ENCODE measurements at places on chromosomes 1 and 21.

GRCh38 chr1:5611851-5612250 is 380.4 kb downstream of the NPHP4 start:
- no peaks in the 10 kb centered on the region for H3K27me3 ChIP-seq
- H3K27ac ChIP-seq: no peak overlapping the region
- H3K4me1 ChIP-seq: no peaks in the 10 kb centered on the region
- no peaks in the 10 kb centered on the region for H3K36me3 ChIP-seq
- no peak for DNase-seq

DNA sequence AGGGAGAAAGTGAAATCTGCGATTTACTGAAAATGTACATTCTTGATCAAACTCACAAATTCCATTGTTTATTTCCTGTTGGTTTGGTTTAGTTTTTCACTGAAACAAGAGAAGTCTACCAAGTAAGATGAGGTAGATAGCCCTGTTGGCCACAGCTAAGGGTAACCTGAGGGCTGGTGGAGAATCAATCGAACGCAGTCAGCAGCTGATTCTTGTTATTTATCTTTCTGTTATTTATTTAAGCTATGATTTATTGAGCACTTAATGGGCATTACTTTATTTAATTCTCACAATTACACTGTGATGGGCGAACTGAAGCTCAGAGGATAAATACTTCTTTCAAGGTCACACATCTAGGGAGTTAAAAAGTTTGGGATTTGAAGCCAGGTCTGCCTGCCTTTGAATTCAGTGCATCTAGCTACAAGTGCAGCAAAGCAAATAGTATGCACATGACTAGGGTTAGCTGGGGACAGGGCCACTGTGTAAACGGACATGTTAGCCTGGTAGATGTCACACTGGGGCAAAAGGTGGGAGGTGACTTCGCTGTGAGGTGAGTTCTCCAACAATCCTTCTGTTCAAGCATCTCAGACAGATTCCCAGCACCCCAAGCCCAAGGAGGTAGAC is 106.5 kb upstream of the GADD45A start:
- H3K4me1 ChIP-seq: peaks cover 3% of the 10 kb centered on the region
- DNase-seq: no peak
- H3K27me3 ChIP-seq: no peaks in the 10 kb centered on the region
- H3K4me3 ChIP-seq: no peak overlapping the region
- no peak overlapping the region for H3K27ac ChIP-seq

GRCh38 chr1:246039584-246039983 is 467.5 kb downstream of the SMYD3 start:
- H3K4me1 ChIP-seq: no peaks in the 10 kb centered on the region
- DNase-seq: no peak
- no peaks in the 10 kb centered on the region for H3K27me3 ChIP-seq
- no peak overlapping the region for H3K4me3 ChIP-seq
- H3K27ac ChIP-seq: no peak overlapping the region

GRCh38 chr1:246104927-246105326 is 402.2 kb downstream of the SMYD3 start:
- DNase-seq: no peak
- no peaks in the 10 kb centered on the region for H3K27me3 ChIP-seq
- H3K36me3 ChIP-seq: no peaks in the 10 kb centered on the region
- H3K4me3 ChIP-seq: no peak overlapping the region
- no peak overlapping the region for H3K27ac ChIP-seq
- peaks cover 7% of the 10 kb centered on the region for H3K4me1 ChIP-seq

DNA sequence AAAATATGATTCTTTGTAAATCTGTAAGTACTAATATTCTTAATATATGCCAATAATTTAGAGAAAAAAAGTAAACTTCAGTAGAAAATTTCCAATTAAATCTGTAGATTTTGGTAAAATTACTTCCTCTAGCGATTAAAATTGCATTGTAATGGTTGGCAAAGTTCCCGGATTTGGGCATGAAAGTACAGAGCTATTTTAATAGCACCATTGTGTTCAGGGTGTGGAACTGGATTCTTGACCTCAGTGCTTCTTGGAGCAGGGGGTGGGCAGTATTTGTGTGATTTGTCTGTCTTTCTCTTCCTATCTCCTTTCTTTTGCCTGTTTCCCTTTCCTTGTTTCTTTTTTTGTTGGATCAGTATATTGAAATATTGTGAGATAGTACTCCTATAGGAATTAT is 72.1 kb downstream of the DNM3 start:
- H3K4me1 ChIP-seq: peaks cover 2% of the 10 kb centered on the region
- no peak for DNase-seq
- no peak overlapping the region for H3K4me3 ChIP-seq
- H3K27ac ChIP-seq: no peak overlapping the region
- no peaks in the 10 kb centered on the region for H3K27me3 ChIP-seq

- peaks cover 23% of the 10 kb centered on the region for H3K4me1 ChIP-seq
- H3K36me3 ChIP-seq: peaks cover 60% of the 10 kb centered on the region
- H3K27me3 ChIP-seq: no peaks in the 10 kb centered on the region
- no peak overlapping the region for H3K27ac ChIP-seq
These were observed 6.0 kb downstream of the PTTG1IP start for GRCh38 chr21:44867464-44867863.

GRCh38 chr21:31623664-31624063 is 35.8 kb upstream of the SOD1 start:
- H3K27ac ChIP-seq: no peak overlapping the region
- no peaks in the 10 kb centered on the region for H3K4me1 ChIP-seq
- no peak for DNase-seq
- no peaks in the 10 kb centered on the region for H3K36me3 ChIP-seq
- H3K4me3 ChIP-seq: no peak overlapping the region

DNA sequence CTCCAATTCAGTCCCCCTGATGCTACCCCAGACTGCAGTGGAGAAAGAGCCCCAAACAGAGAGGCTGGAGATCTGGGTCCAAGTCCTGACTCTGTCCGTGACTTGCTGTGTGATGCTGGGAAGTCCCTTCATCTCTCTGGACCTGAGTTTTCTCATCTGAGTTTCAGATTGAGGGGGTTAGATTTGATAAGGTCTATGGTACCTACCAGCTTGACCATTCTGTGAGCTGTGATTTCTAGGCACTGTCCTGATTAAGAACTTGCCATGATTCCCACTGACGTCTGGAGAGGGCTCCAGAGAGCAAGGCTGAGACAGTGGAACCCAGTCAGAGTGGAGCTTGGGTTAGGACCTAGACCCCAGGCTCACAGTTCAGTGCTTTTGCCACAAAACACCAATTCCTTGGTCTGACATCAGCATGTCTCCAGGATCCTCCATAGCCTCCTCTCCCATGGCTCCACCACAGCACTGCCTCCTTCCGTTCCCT is 43.8 kb upstream of the DMBX1 start:
- peaks cover 23% of the 10 kb centered on the region for H3K27me3 ChIP-seq
- no peak overlapping the region for H3K27ac ChIP-seq
- H3K36me3 ChIP-seq: no peaks in the 10 kb centered on the region
- H3K4me1 ChIP-seq: no peaks in the 10 kb centered on the region
- DNase-seq: no peak

DNA sequence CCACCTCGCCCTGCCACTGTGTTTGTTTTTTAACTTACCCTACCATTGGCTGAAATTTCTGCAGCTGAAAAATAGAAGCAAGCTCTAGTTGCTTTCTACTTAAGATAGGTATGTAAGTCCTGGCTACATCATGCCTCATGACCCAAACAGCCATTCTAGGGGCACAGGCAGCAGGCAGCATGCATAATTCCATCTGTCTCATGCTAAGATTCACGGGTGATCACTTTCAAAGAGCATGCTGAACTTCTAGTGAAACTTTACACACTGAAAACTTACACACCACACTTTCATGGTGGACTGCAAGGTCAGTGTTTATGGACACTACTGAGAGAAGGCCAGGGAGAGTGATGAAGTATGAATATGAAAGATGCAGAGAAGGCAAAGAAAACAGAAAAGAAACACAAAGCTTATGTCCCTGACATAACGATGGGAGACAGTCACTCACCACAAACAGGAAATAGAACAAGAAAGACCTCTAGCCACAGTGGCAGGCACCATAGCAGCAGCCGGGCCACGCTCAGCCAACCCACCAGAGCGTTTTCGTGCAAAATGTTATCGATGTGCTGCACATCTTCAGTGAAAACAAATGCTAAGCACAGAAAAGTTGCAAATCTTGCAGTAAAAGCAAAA is 102.3 kb upstream of the TIAM1 start:
- DNase-seq: no peak
- H3K27me3 ChIP-seq: no peaks in the 10 kb centered on the region
- H3K4me3 ChIP-seq: no peak overlapping the region
- peaks cover 4% of the 10 kb centered on the region for H3K4me1 ChIP-seq
- H3K36me3 ChIP-seq: peaks cover 5% of the 10 kb centered on the region

DNA sequence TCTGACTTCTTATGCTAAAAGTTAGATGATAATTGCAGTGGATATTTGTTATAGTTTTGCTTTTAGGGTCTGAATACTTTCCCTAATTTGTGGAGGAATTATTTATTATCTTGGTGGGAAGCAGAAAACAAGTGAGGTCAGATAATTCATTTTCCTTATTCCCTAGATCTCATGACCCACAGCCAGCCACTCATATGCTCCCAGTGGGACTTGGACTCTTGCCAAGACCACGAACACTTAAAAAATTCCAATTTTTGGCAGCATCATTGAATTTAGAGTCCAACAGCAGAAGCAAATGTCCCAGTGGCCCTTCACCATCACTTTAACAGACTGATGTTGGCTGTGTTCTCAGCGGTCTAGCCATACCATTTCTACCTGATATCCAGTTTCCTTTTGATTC is 204.2 kb downstream of the HMCN1 start:
- H3K4me1 ChIP-seq: no peaks in the 10 kb centered on the region
- H3K27ac ChIP-seq: no peak overlapping the region
- H3K4me3 ChIP-seq: no peak overlapping the region
- H3K27me3 ChIP-seq: no peaks in the 10 kb centered on the region

- no peak overlapping the region for H3K27ac ChIP-seq
- H3K4me1 ChIP-seq: peaks cover 4% of the 10 kb centered on the region
- H3K27me3 ChIP-seq: no peaks in the 10 kb centered on the region
- no peak for DNase-seq
- no peaks in the 10 kb centered on the region for H3K36me3 ChIP-seq
These were observed 213.0 kb downstream of the PATJ start for GRCh38 chr1:61955261-61955660.

- no peak overlapping the region for H3K27ac ChIP-seq
- no peaks in the 10 kb centered on the region for H3K36me3 ChIP-seq
- H3K4me3 ChIP-seq: no peak overlapping the region
- no peak for DNase-seq
- no peaks in the 10 kb centered on the region for H3K27me3 ChIP-seq
These were observed 8.6 kb upstream of the IL20 start for GRCh38 chr1:206856674-206857464.

DNA sequence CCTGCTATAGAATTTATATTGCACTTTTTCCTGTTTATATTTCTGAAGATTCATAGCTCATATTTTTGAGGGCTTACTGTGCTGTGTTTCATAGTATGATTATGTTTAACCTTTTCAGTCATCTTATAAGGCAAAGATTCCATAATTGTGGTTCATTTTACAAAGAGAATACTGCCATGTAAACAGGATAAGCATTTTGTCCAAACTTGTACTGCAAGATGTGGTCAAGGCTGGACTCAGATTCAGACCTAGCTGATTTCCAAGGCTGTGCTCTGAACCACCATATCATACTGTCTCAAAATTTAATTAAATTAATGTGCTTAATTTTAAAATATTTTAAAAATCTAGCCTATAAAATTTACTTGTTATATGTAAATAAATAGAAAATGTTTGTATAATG is 31.4 kb downstream of the STXBP3 start:
- no peak overlapping the region for H3K27ac ChIP-seq
- H3K4me3 ChIP-seq: no peak overlapping the region
- no peaks in the 10 kb centered on the region for H3K4me1 ChIP-seq
- H3K27me3 ChIP-seq: no peaks in the 10 kb centered on the region
- peaks cover 8% of the 10 kb centered on the region for H3K36me3 ChIP-seq

DNA sequence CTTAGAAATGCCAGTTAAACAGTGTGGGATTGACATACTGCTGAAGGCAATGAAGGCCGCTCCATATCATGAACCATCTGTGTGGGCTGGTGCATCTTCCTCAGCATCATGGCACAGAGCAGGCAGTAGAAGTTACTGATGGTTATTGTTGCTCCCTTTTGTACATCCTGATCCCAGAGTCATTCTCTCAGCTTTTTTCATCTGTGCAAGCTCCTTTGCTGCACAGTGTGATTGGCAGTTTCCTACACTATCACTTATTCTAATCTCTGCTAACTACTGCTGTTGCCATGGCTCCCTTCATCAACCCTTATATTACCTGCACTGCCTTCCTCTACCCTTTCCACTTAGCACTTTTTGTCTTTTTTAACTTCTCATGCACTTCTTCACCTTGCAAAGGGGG is 16.2 kb downstream of the RGS13 start:
- no peaks in the 10 kb centered on the region for H3K4me1 ChIP-seq
- no peak for DNase-seq
- H3K27me3 ChIP-seq: no peaks in the 10 kb centered on the region
- no peak overlapping the region for H3K4me3 ChIP-seq

DNA sequence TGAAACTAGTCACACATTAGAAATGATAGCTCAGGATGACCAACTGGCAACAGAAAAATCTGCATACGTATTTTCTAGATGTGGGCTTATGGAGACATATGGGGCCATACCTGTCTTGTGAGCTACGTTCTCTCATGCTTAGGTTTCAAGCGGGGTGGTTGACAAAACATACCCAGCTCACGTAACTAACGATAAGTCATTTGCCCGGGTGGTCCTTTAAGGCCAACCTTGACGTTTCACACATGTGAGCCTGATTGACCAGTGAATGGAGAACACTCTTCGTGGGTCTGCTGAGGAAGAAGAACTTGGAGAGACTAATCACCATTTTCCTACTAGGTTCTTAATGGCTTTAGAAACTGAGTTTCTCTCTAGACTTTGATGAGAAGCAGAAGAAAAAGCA is 13.5 kb upstream of the RCSD1 start:
- H3K36me3 ChIP-seq: no peaks in the 10 kb centered on the region
- peaks cover 11% of the 10 kb centered on the region for H3K4me1 ChIP-seq
- no peak for DNase-seq
- H3K4me3 ChIP-seq: no peak overlapping the region
- no peak overlapping the region for H3K27ac ChIP-seq
- H3K27me3 ChIP-seq: no peaks in the 10 kb centered on the region

DNA sequence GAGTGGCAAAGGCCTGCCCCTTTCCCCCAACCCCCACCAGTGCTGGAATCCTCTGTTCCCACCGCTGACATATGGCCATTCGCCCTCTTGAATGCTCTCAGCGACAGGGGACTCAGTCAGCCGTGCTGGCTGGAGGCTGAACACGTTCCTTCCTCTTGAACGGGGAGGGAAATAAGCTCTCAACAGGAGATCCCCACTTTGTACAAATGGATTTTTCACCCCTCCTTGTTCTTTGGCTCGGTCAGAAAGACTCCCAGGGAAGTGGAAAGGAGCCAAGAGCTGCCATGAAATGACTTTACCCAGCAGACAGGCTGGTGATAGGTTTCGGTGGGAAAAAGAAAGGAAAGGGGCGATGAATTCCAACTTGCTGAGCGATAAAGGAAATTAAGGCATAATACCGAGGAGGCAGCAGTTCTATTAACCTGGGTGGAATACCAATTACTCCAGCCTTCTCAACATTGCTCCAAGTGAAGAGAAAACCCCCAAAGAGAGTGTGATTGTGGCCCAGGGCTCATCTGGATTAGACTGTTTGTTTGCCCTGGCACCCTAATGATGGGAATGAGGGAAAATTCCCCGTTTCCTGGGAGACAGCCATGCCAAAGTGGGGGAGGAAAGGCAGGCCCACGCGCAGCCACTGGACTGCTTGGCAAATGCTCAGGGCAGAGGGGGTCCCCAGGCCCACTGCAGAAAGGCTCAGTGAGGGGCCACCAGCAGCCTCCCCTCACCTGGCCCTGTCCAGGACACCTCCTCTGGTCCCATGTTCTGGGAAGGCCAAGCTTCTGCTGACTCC is 23.9 kb downstream of the LRP8 start:
- H3K4me3 ChIP-seq: no peak overlapping the region
- no peak overlapping the region for H3K27ac ChIP-seq
- DNase-seq: no peak
- H3K36me3 ChIP-seq: peaks cover 7% of the 10 kb centered on the region
- no peaks in the 10 kb centered on the region for H3K27me3 ChIP-seq
